ENCODE measurements at places on chromosomes 5 and 9.

DNA sequence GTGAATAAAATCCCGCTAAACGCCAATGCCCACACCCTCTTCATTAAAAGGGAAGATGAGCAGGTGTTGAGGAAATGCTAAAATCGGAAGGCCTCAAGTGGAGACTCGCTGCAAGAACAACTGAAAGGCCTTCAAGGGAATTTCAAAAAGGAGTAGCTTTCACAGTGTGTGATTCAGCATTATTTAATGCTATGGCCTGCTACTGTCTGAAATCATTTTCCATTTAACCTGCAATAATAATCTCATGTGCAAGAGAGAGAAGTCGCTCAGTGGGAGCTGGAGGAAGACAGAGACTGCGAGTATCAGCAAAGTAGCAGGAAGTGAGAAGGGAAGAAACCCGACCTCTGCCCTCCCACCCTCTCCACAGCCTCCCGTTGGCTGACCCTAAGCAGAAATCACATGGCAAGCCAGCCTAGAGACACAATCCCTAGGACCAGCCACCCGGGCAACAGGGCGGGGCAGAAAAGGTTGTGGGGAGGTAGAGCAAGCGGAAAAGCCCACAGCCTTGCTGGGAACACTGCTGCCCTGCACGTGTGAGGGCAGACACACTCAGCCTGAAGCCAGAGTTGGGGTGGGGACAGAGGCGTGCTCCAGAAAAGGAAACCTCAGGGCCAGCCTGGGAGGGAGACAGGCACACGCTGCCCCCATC lies 39.9 kb upstream of the CTSL start:
- DNase-seq: no peak

GRCh38 chr9:20314981-20315380 lies 307.3 kb downstream of the MLLT3 start:
- no peak for DNase-seq

DNA sequence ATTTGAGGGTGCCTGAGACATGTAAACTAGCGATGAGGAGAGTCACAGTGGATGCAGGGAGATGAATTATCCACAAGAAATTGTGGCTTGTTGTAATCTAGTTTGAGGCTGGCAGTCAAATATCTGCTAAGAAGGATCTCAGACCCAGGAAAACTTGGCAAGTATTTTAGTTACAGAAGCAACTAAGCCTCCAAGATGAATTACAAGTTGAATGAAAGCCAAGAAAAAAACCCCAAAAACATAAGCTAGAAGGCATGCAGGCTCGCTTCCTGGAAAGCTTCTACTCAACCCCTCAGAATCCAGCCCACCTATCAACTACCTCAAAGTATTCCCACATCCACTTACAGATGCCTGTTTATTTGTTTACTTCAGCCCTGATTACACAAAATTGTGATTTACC lies 696.9 kb downstream of the MAT2B start:
- peak; percentile 33 for DNase-seq

DNA sequence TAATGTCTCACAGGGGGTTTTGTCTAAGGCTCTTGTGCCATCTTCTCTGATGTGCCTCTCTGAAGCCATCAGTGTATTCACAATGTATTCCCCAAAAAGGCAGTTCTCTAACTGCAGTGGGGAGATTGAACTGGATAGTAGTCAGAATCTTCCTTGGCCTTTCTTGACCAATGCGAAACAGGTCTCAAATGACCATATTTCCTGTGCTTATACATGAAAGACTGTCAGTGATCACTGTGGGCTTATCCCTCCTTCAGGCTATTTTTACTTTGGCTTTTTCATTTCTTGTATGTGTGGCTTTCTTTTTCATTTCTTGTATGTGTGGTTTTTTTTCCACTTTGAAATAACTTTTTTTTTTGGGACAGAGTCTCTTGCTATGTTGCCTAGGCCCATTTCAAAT lies 19.7 kb downstream of the HMGXB3 start:
- no peak for DNase-seq

DNA sequence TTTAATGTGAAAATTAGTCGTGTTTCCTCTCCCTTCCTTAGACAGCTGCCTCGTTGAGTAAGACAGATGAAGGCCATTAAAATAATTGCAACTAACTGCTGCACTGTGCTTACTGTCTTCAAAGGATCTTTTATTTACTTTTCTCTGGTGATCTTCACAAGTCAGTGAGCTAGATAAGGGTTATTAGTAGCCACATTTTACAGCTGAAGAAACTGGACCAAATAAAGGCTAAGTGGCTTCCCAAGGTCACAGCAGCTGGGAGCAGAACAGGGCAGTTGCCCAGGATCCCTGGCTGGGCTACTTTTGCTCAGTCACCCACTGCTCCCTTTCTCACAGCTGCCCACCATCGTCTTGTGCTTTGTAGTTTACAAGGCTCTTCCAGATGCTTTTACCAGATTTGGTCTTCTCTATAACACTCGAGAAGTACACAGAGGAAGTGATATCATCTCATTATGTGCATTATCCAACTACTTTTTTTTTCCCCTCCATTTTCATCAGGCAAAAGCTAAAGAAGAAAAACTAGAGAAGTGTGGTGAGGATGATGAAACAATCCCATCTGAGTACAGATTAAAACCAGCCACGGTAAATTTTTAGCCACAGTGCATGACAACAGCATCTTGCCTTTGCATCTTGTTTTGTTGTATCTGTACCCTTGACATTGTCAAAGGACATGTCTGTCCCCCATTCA lies 61.8 kb downstream of the ERAP1 start:
- no peak for DNase-seq

- DNase-seq: peak; percentile 34
Measured at GRCh38 chr5:128825826-128826225, 139.5 kb upstream of the SLC27A6 start.
